ENCODE measurements at places on chromosomes 11 and 22.

DNA sequence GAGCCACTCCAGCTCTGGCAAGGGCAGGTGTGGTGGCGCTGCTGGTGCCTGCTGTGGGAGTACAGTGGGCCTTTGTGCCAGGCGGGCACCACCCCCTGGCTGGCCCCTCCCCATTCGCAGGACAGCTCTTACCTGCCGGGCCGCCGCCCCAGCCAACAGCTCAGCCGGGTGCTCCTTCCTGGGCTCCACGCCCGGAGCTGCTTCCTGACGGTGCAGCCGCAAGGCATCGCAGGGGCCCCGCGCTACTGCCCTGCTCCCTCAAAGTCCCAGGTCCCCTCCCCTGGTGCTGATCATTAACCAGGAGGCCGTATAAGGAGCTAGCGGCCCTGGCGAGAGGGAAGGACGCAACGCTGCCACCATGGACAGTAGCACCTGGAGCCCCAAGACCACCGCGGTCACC, at the start of gene SLC5A1:
Gene SLC5A1 (plus strand): TSS at position 338 of the 400 bp plus-strand sequence. CDS start 21 bp downstream, at position 359.
- no peak for DNase-seq

- DNase-seq: peak; percentile 4
Measured at GRCh38 chr22:30606455-30607299, at the start of gene TCN2. TCN2 (plus strand) TSS chr22:30607174; CDS start chr22:30607332, 158 bp downstream.

DNA sequence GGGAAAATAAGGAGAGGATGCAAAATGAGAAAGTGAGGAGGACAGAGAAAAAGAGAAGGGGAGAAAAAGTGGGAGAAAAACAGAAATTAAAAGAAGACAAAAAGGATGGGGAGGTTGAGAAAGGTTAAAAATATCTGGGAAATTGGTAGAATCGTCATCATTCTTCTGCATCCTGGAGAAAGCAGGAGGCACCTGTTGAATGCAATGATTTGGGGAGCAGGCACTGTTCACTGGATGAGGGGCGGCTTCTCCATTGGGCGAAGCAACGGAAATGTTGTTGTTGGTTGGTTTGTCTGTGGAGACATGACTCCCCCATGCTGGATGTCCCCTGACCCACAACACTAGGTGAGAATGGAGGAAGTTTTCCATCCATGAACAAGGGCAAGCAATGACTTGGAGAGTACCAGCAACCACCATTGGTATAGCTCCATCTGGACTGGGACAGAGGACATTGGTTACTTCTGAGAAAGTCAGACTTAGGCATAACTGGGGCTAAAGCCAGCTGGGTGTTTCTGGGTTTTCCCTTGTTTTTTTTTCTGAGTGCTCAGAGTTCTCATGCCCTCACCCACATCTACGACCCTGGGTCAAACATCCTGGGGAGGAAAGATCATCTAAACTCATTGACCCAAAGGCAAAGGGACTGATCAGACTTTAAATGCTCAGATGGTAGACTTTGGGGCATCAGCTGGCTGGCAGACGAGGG, 11.9 kb upstream of the CD44 start:
- DNase-seq: no peak

GRCh38 chr22:50507991-50508884, at the start of gene NCAPH2:
NCAPH2 (plus strand) TSS chr22:50508224; CDS start chr22:50508338, 114 bp downstream.
- peak; percentile 96 for DNase-seq

DNA sequence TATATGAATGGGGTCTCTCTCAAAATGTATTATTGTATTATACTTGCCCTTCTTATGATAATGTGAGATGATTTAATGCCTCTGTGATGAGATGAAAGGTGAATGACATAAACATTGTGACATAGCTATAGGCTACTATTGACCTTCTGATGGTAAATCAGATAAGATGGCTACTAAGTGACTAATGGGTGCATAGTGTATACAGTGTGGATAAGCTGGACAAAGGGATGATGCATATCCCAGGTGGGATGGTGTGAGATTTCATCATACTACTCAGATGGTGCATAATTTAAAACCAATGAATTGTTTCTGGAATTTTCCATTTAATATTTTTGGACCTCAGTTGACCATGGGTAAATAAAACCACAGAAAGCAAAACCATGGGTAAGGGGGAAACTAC, 243.5 kb downstream of the SBF2 start:
- no peak for DNase-seq

DNA sequence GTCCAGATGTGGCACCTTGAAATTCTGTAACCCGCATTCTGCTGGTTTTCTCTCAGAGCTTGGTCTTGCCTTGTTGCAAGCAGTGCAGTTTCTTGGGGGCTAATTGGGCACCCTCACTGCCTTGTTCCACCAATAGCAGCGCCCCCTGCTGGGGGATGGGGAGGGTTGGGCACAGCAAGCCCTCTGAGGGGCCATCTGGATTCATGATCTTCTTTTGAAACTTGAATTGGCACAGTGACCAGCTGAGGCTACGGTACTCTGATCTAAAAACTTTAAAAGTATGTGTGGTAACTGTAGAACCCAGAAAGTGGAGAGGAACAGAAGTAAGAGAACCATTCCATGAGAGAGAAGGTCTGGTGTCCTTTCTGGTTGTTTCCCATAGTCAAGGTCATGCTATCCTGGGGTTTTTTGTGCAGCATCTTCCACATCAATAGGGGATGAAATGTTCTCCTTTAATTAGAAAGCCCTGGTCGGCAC, 64.2 kb downstream of the MED15 start:
- peak; percentile 34 for DNase-seq
